Cerebellar nuclear complex (tissue), 1 donor: ENCODE measurements at places on chromosomes 11 and 22.
A peak's percentile ranks its signal among the peaks of the same experiment; 100 is the strongest.

- peak; percentile 57 for DNase-seq
These were observed 4.3 kb downstream of the LRRC51 start for GRCh38 chr11:72084965-72085364.

DNA sequence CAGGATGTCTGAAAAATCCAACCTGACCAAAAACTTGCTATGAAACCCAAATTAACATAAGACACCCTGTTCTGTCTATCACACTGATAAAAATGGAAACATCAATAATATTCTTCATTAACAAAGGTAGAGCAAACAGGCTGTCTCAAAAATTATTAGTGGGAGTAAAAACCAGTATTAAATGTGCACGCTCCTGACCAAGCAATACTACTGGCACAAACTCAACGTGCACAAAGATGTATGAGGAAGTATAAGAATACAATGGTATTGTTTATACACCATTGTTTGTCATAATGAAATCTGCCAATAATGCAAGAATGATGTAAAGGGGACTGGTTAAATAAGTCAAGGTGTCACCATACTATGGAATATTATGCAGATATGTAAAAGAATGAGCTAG, 288.5 kb downstream of the MN1 start:
- DNase-seq = no peak

GRCh38 chr11:102716527-102716926, 8.2 kb downstream of the MMP8 start:
- no peak for DNase-seq

DNA sequence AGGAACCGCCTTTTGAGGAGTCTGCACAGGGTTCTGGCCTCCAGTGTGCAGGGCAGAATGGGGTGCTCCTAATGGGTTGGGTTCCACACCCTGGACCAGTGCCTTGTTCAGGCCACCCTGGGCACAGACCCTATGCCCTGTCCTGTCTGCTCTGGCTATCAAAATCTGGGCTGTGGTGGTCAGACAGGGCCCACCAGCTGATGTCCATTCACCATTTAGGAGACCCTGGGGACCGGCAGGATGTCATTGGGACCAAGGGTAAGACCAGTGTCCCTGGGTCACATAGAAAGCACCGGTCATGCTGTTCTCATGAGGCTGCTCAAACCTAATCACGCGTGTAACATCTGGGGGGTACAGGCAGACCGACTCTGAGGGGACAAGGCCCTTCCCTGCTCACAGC, 37.3 kb downstream of the PARVG start:
- DNase-seq = no peak

DNA sequence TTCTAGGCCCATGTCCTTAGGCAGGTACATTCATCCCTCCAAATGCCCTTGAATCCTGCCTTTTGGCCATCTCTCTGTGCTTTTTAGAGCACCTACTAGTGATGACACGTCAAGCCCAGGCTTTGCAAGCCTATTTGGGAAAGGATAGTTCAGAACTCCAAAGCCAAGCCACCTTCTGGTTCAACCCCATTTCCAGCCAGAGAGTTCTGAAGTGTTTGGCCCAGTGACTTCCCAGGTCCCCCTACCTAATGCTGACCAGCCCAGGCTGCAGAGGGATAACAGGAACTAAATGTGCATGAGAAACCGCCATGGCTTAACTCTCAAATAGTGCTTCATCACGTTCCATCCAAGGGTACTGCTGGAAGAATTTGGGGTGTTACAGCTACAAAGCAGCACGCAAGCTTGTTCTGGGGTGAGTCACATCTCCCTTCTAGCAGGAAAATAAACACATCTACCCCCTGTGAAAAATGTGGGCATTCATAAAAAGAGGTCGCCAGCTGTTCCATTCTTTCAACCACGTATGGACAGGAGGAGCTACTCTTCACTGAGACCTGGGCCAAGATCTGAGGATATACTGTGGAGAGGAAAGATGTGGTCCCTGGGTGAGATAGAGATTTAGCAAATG, 2.0 kb upstream of the FXYD6 start:
- no peak for DNase-seq

GRCh38 chr11:95296621-95297025, 65.6 kb upstream of the SESN3 start:
- DNase-seq = no peak

- DNase-seq = no peak
These were observed 56.7 kb downstream of the PPP6R2 start for GRCh38 chr22:50399751-50400331.

DNA sequence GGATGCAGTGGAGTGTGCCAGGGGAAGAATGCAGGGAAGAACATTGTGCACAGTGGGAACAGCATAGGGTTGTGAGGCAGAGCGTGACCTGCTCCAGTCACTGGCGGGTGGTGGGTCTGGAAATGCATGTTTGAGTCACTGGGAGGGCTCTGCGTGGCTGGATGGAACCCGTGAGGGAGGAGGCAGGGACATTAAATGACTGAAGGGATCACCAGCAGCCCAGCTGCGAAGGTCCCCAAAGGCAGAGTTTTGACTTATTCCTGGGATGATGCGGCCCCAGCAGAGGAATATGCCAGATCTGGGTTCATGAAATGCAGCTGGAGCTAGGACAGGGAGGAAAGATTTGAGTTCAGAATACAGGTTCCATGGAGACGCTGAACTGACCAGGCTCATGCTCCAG, 104.0 kb upstream of the FGF3 start:
- DNase-seq = no peak

DNA sequence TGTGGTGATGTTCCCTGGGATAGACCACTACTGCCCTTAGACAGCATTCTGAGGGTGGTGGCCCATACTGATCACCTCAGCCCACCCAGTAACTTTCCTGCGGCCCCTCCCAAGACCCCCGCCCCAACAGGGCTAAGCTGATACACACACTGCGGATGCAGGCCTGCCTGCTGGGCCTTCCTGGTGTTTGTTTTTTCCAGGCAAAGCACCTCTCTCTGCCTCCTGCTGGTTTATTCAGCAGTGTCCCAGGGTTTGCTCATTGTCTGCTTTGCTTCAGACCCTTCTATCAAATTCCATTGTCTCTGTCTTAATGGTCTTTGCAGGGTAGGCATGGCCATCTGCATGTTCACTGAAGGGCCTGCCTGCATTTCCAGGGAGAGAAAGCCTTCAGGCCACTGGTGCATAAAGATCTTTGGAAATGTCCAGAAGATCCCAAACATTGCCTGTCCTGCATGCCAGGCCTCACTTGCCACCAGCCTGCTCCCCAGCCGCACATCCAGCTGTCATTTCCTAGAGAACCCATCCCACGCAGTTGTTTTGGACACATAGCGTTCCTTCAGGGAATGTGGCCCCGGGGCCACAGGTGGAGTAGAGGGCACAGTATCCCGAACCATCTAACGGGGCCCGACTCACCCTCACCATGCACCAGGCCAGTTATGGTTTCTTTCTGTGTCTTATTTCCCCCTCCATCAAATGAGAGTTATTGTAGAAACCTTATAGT, 50.2 kb downstream of the BCR start:
- DNase-seq = no peak

GRCh38 chr11:4891996-4892640, 10.4 kb downstream of the OR51T1 start:
- DNase-seq = no peak

- no peak for DNase-seq
These were observed 3.5 kb downstream of the KCNJ5 start for GRCh38 chr11:128894685-128895084.

- no peak for DNase-seq
These were observed 5.4 kb downstream of the DAGLA start for GRCh38 chr11:61685617-61685967.

- DNase-seq = no peak
These were observed 10.0 kb downstream of the UPB1 start for GRCh38 chr22:24504956-24505736.

DNA sequence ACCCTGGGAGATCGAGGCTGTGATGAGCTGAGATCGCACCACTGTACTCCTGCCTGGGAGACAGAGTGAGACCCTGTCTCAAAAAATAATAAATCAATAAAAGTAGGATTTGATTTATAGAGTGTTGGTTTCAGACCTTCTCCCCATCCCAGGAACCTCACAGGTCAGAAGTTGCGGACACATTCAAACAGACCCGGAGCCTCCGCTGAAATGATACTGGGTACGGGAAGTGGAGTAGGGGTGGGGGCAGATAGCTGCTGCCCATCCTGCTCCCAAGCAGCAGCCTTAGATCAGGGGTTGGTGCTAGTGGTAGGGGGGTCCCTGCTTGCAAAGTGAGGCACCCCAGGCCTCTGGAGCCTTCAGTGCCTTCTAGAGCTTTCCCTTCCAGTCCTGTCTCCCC, 7.8 kb downstream of the PRDM11 start:
- no peak for DNase-seq

DNA sequence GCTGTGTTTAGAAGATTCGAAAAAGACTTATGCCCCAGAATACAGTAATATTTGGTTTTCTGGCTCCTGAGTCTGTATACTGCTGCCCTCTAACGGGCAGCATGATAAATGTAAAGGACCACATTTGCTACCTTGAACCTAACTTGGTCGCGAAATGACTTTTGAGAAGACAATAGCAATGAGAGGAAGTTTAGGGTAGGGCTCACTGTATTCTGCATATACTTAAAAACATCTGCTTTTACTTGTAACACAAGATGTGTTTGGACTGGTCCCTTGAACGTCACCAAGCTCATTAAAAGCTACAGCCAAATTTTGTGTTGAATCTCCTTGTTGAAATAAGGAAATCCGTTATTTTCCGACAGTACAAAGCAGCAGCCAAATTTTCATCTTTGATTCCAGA, 309.1 kb downstream of the SWAP70 start:
- DNase-seq = no peak

DNA sequence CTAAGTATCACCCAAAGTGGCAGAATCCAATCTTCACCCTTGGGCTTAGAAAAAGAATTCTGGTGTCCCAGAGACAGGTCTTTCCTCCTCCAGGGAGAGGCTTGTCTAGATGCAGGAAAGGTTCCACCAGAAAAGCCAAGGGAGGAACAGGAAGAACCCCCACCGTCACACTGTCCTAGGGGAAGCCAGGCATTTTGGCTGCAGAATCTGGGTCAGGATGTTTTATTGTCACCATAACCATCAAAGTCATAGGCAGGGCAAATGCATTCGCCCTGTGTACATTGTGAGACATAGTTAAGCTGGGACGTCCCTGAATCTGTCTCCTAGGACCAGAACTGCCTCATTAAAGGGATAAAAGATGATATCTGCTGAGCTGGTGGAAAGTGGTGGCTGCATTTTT, 590.5 kb downstream of the OPCML start:
- DNase-seq = no peak

DNA sequence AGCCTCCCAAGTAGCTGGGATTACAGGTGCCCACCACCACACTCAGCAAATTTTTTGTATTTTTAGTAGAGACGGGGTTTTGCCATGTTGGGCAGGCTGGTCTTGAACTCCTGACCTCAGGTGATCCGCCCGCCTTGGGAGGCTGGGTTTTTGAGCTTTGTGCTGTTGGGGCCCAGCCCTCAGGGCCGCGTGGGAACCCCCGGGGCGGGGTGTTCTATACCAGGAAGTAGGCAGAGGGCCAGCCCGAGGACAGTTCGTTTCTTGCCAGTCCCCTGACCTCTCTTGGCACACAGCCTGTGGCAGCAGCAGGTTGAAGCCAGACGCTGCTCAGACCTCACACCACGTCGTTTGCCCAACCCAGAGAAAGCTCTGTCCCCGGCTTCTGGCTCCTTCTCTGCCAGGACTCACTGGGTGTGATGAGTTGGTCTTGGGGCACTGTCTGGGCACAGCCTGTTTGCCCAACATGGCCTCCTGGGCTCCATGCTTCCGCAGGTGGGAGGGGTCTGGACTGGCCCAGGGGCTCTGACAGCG, 24.9 kb upstream of the CHKA start:
- DNase-seq = no peak

- DNase-seq = no peak
These were observed 16.1 kb downstream of the PKNOX2 start for GRCh38 chr11:125180413-125181305.

DNA sequence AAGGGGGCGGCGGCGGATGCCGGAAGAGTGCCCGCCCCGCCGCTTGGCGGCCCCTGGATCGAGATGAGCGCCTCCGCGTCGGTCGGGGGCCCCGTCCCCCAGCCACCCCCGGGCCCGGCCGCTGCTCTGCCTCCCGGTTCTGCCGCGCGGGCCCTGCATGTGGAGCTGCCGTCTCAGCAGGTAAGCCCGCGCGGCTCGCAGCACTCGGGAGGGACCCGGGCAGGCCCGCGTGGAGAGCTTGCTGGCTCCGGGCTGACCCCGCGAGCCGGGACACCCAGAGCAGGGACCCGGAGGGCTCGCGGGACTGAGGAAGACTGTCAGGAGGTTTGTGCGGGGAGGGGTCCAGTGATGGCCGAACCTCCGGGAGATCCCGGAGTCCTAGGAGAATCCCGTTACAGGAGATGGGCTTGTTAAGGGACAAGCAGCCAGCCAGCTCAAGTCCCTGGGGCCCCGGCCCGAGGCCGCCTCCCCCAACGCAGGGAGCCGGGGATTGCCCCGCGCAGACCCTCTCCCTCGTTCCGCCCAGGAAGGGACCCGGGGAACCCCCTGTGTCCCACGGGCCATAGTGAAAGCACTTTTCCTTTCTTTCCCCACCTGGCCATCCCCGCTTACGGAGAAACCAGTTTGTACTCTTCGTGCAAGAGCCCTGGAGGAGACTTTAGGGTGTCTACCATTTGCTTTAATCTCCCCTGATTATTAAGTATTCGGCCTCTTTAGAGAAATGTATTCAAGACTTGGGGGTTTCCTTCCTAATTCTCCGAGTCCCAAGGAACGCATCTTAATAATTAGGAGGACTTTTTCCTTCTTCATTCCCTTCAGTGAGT, 547 bp downstream of the UVRAG start:
- DNase-seq = no peak

GRCh38 chr22:31162015-31162765, 2.2 kb downstream of the RNF185 start:
- no peak for DNase-seq

GRCh38 chr11:32029721-32030120, 61.2 kb upstream of the RCN1 start:
- DNase-seq = no peak
